ENCODE measurements at places on chromosomes 7 and 10.

- no peak for DNase-seq
These were observed 2.4 kb downstream of the ACTA2 start for GRCh38 chr10:88949912-88950837.

DNA sequence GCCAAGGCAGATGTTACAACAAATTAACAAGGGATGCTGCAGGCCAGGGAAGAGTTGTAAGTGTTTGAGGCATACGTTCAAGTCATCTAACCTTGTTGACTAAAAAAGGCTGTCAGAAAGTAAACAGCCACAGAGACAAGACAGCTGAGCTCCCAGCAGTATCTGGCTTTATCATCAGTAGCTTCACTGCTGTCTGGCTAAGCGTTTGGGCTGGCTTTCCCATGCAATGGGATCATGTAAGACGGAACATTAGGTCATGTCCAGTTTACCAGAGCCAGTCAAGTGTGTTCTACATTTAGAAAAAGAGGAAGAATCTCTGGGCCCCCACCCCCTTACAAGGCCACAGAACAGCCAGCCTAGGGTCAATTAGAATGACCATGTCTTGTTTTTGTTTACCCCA is 51.3 kb upstream of the GSAP start:
- no peak for DNase-seq

DNA sequence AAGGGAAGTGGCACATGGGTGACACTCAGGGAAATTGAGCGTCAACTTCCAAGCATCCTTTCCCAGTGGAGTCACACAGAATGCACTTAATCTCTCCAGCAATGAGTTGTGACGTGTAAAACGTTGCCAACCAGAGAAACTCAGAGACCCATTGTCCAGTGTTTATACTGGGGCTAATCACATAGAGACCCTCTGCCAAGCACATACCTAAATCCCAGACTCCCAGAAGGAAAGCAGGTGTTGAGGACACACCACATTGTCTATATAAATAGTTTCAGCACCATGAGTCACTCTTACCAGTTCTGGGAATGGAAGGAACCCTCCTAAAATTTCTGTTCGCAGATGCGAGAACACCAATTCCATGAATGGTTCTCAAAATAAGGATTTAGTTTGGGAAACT is 76.4 kb upstream of the BET1 start:
- DNase-seq: no peak

GRCh38 chr10:61835069-61835945 is 66.2 kb upstream of the ARID5B start:
- no peak for DNase-seq

DNA sequence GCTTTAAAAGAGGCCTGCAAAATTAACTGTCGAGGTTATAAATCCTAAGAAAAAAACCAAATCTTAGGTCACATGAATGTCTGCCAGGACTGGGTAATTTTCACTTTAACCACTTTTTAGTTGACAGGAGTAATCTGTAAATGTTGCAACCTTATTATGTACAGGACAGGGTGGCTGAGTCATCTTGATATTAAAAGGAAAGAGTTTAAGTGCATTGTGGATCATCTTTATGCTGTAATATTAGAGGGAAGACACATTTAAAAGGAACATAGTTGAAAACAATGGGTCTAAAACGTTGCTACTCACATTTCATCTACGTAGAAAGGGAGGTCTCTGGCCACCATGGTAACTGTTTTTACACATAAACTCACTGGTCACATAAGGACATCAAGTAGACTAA is 115.5 kb downstream of the LSMEM1 start:
- no peak for DNase-seq

DNA sequence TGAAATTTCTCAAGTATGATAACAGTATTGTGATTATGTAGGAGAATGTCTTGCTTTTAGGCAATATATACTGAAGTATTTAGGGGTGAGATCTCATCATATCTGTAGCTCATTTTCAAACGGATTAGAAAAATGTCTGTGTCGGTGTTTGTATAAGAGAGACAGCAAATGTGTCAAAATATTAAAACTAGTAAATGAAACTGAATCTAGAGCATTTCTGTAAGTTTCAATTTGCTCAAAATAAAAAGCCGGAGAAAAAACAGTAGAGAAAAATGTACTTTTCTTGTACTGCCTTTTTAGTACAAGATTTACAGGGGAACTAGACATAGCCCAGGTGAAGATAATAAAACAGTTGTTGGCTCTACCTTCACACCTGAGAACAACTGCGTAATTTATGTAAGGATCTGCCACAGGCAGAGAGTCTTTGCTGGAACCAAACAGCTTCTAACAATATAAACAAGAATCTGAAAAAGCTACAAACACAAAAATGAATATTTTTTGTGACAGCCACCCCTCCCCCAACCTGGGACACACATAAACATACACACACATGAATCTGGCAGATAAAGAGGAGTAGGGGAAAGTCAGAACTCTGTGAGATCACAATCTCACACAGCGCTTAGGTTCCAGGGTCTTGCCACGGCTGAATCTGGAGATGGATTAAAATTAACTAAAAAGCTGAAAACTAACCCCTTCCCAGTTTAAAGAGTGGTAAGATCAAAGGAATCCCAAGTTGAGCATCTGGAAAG is 153.3 kb downstream of the AVL9 start:
- no peak for DNase-seq

DNA sequence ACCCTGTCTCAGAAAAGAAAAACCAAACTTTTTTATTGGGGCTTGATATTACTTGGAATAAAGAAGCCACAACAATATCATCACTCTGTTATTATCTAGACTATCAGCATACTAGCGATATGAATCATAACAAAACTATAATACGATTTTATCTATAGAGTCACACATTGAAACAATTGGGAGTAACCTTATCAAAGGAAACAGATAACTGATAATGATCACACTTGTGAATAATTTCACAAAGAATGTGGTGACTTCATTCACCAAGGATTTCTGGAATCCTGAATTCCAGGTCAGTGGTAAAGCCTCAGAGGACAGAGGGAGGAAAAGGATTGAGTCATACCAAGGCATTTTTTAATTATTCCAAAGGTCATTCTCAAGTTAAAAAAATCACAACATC is 32.1 kb upstream of the NMT2 start:
- DNase-seq: no peak

DNA sequence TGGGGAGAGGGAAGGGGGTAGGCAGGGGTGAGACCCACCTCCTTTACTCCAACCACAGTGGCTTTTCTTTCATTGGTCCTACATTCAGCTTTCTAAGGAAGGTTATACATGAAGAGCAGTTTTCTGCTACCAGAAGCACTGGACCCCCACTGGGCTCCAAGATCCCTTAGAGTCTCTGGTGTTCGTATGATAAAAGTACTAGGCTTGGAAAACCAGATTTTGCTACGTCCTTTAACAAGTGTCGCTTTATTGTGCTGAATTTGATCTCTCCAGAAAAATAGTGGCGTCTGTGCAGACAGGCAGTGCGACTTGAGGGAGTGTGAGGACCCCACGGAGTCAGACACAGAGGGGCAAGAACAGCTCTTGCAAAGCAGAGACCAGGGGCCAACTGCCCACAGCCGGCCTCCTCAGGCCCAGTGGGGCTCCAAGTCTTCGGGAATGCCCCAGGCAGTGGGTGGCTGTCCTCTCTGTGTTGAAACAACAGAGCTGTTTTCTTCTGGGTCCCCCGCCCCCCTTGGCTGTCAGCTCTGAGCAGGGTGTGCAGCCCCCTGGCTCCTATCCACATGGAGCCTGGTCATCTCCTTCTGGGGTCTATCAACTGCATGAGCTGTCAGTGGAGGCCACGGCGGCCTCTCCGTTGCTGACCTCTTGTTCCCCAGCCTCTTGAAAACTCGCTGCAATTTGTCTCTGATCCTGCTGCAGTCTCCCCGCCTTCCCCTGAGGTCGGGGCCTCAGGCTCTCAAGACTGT is 333.2 kb downstream of the RPS24 start:
- DNase-seq: no peak

- DNase-seq: no peak
These were observed 90.4 kb downstream of the ETV1 start for GRCh38 chr7:13898957-13899670.

GRCh38 chr7:6432781-6433180 is 15.0 kb downstream of the DAGLB start:
- no peak for DNase-seq

DNA sequence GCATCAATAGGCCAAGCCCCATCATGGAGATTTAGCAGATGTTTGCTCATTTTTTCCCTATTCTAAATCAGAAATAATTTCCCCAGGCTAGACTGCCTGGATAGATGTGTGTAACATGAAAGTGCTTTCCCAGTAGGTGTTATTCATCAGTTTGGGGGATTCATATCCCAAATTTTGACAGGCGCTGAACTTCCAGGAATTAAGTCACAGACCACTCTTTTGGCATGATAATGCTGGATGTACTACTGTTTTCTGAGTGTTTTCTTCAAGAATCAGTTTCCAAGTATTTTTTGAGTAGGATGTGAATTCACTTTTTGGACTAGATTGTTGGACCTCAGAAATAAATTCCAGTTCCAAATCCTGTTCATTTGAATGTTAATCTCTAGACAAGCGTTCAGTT is 637.4 kb downstream of the REEP3 start:
- DNase-seq: no peak

DNA sequence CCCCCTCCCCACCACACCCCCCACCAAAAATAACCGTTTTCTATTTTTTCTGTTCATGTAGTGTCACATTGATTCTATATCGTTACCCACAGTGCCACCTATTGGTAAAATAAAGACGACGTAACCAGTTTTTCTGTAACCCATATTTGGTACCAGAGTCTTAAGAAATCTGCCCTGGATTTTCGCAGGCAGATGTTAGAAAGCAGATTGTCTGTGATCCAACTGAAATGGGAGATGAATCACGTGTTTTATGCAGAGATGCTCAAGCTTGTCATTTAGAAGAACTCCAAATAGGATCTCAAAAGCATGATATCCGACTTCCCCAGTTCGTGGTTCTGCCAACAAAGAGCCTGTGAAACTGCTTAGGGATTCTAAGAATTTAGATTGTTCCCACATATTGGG is 261.1 kb upstream of the CSTF2T start:
- no peak for DNase-seq

- DNase-seq: peak; percentile 5
These were observed 26.9 kb downstream of the IL2RA start for GRCh38 chr10:6035101-6035834.

DNA sequence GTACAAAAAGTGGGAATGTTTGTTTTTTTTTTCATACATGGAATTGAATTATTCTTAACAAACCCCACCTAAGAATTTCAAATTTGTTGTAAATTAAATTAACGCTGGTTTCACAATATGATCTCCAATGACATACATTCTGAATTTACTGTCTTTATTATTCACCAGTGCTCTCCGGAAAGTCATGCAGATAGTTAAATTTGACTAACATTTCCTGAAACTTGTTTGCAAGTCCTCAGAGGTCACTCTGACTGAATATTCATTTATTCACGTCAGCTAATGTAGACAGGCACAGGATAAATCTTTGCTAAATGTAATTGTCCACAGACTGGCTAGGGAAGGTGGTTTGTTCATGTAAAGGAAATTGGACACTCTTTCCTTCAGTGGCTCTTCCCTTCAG is 730.4 kb downstream of the PHTF2 start:
- DNase-seq: no peak

DNA sequence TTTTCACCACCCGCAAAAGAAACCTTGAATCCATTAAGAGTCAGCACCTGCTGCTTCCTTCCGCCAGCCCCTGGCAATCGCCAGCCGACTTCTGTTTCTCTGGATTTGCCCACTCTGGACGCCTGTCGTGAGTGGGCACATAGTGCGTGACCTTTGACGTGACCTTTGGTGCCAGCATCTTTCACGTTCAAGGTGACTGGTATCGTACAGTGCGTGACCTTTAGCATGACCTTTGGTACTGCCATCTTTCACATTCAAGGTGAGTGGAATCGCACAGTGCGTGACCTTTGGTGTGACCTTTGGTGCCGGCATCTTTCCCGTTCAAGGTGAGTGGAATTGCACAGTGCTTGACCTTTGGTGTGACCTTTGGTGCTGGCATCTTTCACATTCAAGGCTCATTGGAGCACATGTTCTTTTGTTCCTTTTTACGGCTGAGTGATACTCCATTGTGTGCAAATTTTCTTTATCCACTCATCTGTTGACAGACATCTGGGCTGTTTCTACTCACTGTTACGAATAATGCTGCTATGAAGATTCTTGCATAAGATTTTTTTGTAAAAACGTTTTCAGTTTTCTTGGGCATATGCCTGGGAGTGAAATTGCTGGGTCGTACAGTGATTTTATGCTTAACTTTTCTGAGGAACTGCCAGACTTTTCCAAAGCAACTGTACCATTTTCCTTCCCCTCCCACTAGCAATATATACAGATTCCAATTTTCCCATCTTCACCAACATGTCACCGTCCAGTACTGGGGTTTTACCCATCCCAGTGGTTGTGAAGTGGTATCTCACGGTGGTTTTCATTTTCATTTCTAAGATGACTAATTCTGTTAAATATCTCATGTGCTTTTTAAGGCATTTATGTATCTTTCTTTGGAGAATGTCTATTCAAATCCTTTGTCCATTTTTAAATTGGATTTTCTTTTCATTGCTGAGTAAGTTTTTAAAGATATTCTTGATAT is 145.3 kb downstream of the DIP2C start:
- no peak for DNase-seq

DNA sequence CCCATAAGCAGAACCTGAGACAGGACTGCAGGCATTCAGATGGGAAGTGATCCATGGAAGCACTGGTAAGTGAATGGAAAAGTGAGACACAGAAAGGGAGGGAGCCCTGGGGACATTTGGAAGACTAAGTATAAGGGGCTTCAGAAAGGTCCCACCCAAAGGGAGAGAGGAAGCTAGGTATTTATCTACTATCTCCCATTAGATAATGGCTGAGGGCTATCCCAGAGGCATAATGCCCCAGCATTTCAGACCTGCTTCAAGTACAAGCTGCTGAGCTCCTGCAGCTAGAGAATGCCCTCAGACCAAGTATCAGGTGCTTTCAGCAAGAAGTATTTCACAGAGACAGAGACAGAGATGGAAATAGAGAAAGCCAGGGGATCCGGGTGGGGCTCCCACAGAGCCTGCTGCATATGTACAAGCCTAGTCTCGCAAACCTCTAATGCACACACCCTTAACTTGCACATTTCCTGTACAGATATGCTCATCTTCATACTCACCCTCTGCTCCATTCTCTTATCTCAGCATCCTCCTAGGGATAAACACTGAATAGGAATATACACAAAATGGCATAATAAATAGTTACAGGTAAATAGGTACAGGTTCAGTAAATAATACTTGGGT is 20.2 kb downstream of the KDM7A start:
- no peak for DNase-seq

GRCh38 chr7:32860090-32860489 is 31.5 kb downstream of the KBTBD2 start:
- no peak for DNase-seq

DNA sequence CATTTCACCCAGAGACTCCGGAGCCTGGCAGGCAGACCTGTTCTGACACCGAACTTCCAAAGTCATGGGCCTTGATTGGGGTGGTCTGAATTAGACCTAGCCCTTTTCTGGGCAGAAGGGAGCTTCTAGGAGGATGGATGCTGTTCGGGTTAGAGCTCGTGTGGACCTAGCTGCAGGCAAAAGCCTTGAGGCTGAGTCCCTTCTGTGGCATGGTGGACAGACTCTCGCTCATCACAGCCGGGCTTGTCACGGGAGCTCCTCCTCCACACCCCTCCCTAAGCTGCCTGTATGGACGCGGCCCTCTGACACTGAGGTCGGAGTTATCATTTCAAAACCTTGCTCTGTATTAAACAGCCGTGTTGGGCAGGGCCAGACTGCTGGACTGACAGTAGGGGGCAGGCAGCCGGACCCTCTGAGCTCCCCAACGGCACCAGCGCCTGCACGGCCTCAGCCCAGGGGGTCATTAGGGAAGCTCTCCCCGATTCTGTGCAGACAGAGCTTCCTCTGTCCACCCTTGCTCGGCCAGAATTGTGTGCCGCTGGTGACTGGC is 2.2 kb downstream of the IRF5 start:
- no peak for DNase-seq
